ENCODE measurements at places on chromosomes 12 and 14.

DNA sequence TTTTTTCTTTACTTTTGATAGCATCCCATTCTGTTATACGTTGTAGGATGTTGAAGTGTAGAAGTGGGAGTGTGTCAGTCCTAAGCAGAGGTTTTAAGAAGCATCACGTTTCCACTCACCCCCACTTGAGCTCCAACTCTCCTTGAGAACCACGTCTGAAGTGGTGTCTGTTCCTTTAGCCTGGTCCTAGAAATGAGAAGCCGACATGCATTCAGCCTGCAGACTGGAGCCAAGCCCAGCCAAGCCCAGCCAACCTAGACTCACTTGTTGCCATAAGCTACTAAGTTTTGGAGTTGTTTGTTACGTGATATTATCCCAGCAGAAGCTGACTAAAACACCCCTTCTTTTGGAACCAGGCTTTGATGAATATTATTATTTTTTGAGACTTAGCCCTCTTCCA is 4.4 kb upstream of the ELK3 start:
- DNase-seq = no peak

GRCh38 chr12:57693317-57693658 is 644 bp upstream of the OS9 start:
- DNase-seq = no peak

- DNase-seq = no peak
Observed at GRCh38 chr14:95941897-95942296, 65.3 kb downstream of the TUNAR start.

GRCh38 chr12:113252494-113252893 is 31.2 kb downstream of the TPCN1 start:
- DNase-seq = no peak

- no peak for DNase-seq
Observed at GRCh38 chr14:94244182-94244581, 48.9 kb downstream of the SERPINA10 start.

DNA sequence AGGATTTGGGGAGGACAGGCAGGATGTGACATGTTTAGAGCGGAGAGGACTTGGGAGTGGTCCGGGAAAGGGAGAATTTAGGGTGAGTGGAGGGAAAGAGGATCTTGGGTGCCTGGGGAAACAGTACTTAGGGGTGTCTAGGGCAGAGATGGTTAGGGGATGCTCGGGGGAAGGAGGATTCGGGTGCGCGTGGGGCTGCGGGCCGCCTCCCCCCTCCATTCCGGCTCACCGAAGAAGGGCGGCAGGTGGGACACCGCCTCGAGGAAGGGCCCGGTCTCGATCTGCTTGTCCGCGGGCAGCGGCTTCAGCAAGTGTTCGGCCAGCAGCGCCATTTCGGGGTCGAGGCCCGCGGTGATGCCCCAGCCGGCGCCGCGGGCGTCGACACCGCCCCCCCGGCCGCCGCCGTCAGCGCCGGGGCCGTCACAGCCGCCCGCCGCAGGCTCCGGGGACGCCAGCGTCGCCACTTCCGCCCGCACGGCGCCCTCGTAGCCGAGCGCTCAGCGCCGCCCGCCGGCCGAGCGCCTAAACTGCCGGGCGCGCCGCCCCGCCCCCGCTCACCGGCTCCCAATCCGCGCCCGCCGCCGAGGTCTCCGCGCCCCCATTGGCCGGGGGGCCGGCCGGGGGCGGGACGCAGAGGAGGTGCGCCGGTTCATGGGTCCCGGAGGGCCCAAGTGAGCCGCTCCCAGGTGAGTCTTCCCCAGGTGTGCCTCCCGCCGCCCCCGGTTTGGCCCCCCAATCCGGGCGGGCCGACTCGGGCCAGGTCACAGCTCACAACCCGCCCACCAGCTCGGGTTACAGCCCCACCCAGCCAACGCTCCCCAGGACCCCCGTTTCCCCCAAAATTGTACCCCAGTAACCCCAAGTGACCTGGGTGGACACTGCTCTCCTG is at the start of gene GLTP:
GLTP (minus strand) TSS at position 499 of the 889 bp plus-strand sequence; CDS start at position 332, 167 bp downstream.
- DNase-seq = peak; percentile 73

DNA sequence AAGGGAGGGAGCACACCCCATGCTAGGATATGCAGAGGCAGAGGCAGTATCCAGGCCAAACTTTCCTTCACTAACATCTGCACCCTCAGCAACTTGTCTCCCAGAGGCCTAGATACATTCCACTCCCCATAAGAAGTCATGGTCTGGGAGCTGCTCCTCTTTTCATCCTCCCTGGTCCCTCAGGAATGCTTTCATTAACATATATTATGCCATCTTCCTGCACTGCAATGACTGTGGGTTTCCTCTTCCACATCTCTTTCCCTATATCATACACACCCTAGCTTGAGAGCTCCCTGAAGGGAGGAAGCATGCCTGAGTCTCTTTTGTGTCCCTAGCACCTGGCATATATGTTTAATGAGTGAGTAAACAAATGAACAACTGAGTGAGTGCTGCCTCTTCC is 8.6 kb downstream of the DDN start:
- DNase-seq = no peak

GRCh38 chr14:22887260-22887989 is 4.4 kb downstream of the REM2 start:
- DNase-seq = no peak

- no peak for DNase-seq
Observed at GRCh38 chr14:99356031-99356608, 84.1 kb upstream of the BCL11B start.

DNA sequence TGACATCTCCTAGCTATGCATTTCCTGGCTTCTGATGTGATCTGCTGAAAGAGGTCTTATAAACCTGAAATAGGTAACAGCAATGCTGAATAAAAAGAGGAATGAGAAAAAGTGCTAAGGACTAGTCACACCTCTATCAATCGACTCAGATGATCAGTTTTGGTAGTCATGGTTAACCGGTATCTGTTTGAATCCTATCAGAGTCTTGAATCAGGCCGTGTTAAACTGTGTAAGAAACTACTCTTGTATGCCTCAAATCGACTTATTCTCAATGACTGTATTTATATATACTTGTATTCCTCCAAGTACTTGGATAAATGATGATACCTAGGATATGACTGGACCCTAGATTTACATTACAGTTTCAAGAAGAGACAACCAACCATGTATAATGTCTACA is 10.8 kb upstream of the ISM2 start:
- no peak for DNase-seq

GRCh38 chr14:104913435-104913834 is 11.2 kb upstream of the PLD4 start:
- no peak for DNase-seq

- DNase-seq = no peak
Observed at GRCh38 chr14:30813216-30813615, 61.1 kb upstream of the COCH start.
